Aorta (tissue), 5 donors: ENCODE measurements at places on chromosomes 5 and 9. TPM values are rescaled to one million over a fixed set of nuclear protein-coding genes. Genes with fewer than 3 reads are reported as not detected.
A peak's percentile ranks its signal among the peaks of the same experiment; 100 is the strongest.

Gene SLC2A8
- total RNA-seq = 15.3 TPM

DNA sequence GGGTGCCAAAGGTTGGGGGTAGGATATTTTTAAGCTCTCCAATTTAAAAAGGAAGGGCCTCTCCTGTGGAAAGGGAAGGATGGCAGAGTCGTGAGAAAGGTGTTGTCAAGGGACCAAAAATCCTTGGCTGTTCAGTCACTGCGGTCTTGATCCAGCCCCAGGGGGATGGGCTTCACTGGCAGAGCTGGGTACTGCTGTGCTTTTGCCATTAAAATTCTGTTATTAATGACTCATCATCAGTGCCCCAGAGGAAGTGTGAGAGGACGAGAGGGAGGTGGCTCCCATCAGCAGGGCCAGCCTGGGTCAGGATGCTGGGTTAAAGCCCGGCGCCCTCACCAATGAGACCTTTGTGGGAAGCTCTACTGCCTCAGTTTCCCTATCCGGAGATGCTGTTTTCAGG, 16.7 kb downstream of the PCDH12 start:
- H3K4me1 ChIP-seq = no peaks in the 10 kb centered on the region
- peak; percentile 85 for DNase-seq
- no peaks in the 10 kb centered on the region for H3K27me3 ChIP-seq

DNA sequence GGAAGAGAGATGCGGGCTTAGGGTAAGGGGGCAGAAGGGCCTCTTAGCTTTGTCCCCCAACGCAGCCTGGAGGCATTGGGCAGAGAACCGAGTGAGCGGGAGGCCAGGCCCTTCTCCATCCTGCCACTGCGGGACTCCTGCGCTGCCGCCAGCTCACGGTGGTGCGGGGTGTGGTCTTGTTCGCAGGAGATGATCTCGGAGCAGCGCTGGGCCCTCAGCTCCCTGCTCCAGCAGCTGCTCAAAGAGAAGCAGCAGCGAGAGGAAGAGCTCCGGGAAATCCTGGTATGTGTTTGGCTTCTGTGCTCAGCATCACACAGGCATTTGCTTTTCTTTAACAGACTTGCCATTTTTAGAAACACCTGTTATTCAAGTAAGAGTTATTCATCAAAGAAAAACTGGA, 41.3 kb downstream of the LRSAM1 start:
- H3K27me3 ChIP-seq = no peaks in the 10 kb centered on the region
- no peak overlapping the region for H3K4me3 ChIP-seq
- H3K36me3 ChIP-seq = peaks cover under 1% of the 10 kb centered on the region
- H3K4me1 ChIP-seq = no peaks in the 10 kb centered on the region
- no peak overlapping the region for H3K27ac ChIP-seq
- DNase-seq = no peak

GRCh38 chr5:93636837-93637236, 53.8 kb downstream of the NR2F1 start:
- DNase-seq = no peak
- no peaks in the 10 kb centered on the region for H3K4me1 ChIP-seq
- no peaks in the 10 kb centered on the region for H3K27me3 ChIP-seq
- no peak overlapping the region for H3K27ac ChIP-seq
- H3K4me3 ChIP-seq = no peak overlapping the region
